ENCODE measurements at places on chromosomes 16 and 17.

DNA sequence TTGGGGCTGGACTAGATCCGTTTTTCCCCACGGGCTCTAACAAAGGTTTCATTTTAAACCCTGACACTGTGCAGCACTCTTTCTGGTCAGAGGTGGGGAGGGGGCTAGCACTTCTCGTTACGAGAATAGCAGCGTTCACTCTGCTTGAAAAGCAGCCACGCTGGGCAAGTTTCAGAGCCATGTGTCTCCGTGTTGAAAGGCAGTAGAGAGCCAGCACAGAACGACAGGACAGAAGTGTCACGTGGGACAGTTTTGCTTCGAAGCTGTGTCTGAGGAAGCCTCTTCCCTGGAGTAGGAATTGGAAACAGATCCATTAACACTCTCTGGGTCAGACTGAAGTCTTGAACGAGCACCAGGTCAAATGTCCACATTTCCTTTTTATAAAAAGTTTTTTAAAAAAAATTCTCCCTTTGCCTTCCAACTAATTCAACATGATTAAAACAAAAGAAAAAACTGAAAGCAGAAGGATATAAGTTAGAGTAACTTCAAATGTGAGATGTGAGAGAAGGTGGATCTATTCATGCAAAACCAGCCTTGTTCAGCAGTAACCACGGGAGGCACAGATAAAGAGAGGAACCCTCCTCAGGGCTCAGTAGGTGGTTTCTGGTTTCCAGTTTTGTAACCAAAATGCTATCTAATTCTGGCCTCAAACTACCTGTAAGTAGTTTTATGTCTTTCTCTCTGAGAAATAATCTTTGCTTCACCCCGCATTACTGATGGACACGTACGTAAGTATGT, 65.0 kb downstream of the SMG6 start:
- DNase-seq, result no peak

DNA sequence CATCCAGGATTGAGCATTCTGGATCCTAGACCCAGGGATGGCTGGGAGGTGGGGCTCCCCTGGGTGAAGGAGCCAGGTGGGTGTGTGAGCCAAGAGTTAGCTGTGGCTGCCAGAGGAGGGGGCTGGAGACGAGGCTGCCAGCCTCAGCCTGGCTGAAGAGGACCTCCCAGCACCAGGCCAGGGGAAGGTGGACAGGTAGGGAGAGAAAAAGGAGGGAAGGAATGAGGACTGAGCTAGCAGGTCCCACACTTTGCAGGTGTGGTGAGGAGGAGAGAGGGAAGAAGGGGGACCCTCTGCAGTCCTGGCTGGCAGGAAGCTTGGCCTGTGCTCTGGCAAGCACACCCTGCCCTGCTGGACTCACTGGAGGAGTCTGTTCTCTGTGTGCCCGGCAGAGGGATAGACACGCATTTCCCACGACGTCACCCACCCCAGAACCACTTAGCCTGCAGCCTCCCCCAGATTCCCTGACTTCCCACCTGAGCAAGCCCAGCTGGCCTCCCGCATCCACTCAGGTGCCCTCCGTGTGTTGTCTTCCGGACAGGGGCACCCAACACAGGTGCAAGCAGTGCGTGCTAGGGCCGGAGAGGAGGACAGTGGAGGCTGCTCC, 42.0 kb downstream of the SOCS3 start:
- DNase-seq, result no peak

DNA sequence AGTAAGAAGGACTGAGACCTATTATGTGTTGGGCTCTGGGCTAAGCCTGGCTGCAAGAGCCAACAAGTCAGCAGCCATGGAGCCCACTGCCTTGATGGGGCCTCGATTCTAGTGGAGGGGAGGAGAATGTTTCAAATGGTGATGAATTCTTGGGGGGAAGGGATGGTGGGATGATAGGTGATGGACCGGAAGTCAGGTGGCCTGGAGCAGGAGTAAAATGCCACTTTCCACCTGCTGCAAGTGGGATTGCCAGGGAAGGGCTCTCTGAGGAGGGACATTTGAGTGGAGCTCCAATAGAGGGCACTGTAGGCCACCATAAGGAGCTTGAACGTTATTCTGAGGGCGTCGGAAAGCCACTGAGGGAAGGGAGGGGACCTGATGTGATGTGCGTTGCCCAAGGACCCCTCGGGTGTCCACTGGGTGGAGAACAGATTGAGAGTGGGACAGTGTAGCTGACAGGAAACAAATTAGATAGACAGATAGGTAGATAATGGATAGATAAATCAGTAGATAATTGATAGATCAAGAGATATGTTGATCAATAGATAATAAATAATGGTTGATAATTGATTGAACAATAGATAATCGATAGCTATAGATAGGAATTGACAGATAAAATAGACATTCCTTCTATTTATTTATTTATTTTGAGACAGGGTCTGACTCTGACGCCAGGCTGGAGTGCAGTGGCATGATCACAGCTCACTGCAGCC, 18.2 kb upstream of the NXPH3 start:
- no peak for DNase-seq

GRCh38 chr17:79095345-79096055, 20.9 kb downstream of the ENGASE start:
- DNase-seq, result no peak

- no peak for DNase-seq
These were observed 211.4 kb downstream of the NTN1 start for GRCh38 chr17:9232591-9233270.

DNA sequence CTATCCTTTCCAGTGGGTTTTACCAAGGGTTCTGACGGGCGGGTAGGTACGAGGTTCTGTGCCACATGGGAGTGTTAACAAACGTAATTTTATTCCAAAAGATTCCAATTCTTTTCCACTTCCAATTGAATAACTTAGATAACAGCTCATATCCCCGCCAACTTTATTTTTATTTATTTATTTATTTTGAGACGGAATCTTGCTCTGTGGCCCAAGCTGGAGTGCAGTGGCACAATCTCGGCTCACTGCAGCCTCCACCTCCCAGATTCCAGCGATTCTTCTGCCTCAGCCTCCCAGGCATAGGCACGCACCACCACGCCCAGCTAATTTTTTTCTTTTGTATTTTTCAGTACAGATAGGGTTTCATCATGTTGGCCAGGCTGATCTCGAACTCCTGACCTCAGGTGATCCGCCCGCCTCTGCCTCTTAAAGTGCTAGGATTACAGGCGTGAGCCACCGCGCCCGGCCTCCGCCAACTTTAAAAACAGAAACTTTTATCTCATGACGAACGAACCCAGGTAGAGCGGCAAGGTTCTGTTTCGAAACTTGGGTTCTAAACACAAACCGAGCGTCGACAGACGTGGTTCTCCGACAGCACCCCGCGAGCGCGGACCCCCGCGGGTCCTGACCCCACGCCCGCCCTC, 613 bp downstream of the ECI1 start:
- DNase-seq, result peak; percentile 32

DNA sequence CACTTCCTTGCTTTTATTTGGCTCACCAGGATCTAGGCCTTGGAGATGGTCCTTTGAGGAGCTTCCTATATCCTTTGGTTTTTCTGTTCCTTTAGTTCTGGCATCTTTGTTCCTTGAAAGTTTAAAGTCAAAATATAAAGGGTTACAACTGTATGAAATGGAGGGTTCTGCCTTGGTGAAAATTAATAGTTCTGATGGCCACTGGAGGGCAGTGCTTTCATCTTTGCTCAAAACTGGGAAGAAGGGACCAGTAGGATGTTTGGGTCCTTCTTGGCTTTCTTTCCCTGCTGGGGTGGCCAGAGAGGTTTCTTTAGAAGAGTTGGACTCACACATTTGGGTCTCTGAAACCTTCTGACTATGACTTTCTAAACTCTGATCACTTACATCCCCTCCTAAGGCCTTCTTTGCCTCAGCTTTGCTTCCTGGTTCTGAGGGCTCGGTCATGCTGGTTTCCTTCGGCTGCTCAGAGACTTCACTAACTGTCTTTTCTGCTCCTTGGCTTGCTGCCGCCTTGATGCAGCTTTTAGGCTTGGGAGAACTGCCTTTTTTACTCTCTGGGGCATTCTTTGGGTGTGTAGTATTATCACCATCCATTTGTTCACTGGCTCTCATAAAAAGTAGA, 10.9 kb upstream of the ITGA2B start:
- no peak for DNase-seq

DNA sequence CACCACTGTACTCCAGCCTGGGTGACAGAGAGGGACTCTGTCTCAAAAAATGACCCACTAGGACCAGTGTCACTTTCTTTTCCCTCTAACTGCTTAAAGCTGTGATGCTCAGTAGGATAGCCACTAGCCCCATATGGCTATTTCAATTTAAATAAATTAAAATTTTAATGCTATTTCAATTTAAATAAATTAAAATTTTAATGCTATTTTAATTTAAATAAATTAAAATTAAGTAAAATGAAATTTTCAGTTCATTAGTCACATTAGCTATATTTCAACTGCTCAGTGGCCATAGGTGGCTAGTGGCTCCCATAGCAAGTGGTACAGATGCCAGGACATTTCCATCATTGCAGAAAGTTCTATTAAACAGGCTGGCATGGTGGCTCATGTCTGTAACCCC, 43.0 kb downstream of the NLRC5 start:
- DNase-seq, result no peak

DNA sequence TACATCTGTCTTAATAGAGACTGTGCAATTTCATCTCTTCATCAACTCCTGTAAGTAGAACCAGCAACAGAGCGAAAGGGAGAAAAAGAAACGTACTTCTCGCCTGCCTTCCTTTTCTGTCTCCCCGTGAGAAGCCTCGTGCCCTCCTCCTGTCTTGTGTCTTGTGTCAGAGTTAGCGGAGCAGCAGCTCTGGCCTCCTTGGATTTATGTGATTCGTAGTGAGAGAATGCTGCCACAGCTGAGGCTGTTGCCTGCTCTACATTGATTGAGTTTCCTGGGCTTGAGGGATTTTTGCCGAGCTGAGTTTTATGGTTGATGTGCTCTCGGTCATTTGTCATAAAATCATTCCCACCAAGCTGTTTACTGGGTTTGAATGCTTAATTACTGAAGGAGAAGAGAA, 579.1 kb upstream of the RBFOX1 start:
- DNase-seq, result no peak
